MCF 10A (cell line): ENCODE measurements at places on chromosomes 2 and 18.
A peak's percentile ranks its signal among the peaks of the same experiment; 100 is the strongest.

DNA sequence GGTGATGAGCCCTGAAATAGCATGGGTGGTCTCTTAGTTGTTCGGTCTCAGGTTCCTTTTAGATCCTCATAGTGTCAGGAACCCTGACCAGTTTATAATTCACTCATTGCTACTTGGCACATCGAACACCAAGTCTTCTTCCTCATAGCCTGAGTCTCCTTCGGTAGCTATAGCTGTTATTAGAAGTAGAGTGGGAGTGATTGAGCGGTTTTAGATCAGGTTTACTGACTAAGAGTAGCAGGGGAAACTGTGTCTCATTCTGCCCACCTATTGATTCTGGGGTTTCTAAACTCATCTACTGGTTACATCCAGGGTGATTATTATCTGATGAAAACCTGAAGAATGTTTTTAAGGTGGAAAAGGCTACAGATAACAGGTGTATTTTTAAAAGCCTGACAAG lies 114.6 kb downstream of the SETBP1 start:
- DNase-seq: no peak

DNA sequence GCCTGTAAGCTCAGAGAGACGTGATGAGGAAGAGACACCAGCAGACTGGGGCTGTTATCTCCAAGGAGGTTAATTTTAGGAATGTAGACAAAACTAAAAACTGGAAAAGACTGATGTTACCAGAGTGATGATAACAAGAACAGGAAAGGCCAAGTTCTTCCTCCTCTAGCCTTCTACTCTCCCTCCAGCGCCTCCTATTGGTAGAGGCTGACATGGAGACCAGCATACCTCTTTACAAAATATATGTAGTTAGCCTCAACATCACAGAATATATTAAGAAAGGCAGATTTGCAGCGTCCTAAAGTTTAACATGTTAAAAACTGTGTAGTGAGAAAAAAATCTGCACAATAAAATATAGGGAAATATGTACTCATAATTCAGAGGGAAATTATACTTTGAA lies 66.0 kb downstream of the TCF4 start:
- DNase-seq: peak; percentile 23

GRCh38 chr18:7926526-7926925 lies 359.4 kb downstream of the PTPRM start:
- peak; percentile 74 for DNase-seq

- no peak for DNase-seq
Observed at GRCh38 chr2:108634011-108634410, 85.3 kb upstream of the RANBP2 start.

GRCh38 chr2:17793296-17793695 lies 23.0 kb upstream of the MSGN1 start:
- no peak for DNase-seq

DNA sequence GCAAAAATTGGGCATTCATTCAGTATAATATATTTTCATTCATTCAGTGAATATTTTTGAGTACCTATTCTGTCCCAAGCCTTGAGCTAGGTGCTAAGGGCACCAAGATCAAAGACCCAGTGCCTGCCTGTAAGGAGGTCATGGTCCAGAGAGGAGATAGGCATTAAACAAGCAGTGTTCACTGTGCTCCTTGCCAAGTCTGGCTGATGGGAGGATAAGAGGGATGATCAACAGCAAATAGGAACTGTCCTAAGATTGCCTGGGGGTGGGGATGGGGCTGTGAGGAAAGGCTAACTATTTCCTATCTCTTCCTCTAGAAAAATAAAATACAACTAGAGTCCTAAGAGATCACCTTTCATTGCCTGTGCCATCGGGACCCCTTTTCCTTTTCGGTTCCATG lies 60.4 kb downstream of the SETBP1 start:
- DNase-seq: no peak

DNA sequence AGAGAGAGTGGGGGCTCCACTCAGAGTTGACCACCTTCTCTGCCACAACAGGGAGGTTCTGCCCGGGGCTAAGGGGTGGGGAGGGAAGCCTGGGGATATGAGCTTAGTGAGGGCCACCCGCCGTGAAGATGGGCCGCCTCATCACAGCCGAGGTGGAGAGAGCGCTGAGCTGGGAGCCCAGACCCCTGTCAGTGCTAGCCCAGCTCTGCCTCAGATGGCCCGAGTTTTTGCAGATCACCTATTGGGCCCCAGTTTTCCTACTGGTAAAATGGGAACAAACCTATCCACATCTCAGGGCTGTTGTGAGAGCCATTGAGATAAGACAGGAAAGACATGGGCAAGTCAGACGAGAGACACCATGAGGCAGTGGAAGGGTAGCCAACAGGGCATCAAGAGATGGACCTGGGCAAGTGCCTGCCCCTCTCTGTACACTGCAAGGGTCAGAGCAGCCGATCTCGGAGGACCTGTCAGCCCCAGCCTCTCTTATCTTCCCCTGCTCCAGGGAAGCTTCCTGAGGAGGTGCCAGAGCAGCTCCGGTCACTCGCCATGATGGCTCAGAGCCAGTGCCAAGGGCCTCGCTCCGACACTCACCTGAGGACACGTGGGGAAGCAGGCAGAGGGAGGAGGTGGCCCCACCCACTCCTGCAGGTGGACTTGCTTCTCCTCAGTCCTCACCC lies 88.9 kb downstream of the MCFD2 start:
- no peak for DNase-seq

DNA sequence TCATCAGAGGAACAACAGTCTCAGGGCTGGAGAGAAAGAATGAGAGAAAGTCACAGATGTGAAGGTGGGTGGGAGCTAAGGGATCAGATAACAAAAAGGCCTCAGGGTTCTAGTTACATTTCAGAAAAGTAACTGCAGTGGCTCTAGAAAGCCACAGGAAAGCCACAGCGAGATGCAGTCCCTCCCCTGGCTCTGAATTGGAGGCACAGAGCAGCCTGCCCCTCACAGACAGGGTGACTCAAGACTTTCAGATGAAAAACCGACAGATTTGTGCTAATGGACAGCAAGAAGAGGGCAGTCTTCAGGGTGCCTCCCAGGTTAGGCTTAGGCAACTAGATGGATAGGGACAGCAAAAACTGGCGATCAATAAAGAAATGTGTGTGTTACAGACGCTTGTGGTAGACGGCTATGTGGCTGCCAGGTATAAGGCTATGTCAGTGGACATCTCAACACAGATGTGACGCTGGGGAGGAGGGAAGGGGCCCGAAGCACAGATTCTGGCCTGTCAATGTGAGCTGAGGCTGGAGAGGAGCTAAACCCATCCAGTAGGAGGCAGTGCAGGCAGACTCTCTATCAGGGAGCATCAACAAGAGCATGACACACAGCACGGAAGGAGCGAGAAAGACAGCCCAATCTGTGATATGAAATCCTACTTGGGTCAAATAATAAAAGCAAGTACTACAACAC lies 26.2 kb downstream of the UNC50 start:
- DNase-seq: peak; percentile 30

GRCh38 chr2:97067279-97068004 lies 27.2 kb downstream of the FAHD2B start:
- DNase-seq: no peak

- DNase-seq: peak; percentile 56
Observed at GRCh38 chr2:202278944-202279343, 13.4 kb downstream of the NOP58 start.

DNA sequence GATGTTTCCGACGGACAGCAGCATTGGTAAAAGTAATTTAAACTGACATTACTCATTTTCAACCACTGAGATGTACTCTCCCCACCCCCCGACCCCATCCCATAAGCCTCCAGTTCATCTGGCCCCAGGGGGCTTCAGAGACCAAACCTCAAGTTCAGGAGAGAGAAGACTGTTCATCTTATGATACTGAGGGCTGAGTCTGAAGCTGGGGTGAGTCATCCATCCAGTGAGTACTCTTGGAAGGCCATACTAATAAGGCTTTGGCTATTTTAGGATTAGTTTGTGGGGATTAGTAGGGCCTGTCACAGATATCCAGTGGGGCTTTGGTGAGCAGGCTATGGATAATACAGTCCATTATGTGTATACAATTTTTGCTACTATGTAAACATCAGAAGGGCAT lies 125.3 kb upstream of the APCDD1 start:
- DNase-seq: no peak
